ENCODE measurements at places on chromosomes 11 and 22.

DNA sequence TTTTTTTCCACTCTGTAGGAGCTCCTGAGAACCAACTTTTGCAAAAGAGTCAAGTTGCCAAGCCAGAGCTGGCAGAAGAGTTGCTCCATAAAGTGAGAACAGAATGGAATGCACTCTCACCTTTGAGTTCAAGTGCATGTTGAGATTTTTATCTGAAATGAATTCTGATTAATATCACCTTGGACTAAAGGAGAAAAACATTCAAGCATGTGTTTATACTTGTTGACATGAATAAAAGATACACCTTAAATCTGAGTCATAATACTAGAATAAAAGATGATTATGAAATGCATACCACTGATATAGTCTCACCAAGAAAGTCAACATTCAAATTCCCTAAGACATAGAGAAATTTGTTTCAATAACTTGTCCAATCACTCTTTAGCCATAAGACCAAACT is 37.8 kb downstream of the ARL14EP start:
- no peak for DNase-seq

- DNase-seq, result no peak
These were observed 36.1 kb upstream of the AMOTL1 start for GRCh38 chr11:94731880-94732601.

DNA sequence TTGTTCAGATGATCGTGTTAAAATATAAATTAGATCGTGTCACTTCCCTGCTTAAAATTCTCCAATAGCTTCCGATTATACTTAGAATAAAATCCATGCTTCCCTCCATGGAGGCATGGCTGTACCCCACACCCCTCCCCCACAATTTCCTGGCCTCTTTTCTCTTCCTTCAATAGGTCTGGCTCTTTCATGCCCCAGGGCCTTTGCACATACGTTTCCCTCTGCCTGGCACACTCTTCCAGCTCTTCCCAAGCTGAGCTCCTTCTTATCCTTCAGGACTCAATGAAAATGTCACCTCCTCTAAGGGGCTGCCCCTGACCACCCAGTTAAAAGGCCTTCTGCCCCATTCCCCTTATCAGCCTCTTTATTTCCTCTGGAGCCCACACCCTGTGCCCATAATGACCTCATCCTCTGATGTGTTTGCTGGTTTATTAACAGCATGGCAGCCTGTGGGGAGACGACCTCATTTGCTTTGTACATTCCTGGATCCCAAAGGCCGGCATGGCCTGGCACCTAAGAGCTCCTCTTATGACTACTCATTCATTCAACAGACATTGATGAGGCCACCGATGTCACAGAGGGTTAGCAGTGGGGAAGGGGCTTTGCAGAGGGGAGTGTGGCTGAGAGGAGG is 9.0 kb upstream of the FLRT1 start:
- no peak for DNase-seq

DNA sequence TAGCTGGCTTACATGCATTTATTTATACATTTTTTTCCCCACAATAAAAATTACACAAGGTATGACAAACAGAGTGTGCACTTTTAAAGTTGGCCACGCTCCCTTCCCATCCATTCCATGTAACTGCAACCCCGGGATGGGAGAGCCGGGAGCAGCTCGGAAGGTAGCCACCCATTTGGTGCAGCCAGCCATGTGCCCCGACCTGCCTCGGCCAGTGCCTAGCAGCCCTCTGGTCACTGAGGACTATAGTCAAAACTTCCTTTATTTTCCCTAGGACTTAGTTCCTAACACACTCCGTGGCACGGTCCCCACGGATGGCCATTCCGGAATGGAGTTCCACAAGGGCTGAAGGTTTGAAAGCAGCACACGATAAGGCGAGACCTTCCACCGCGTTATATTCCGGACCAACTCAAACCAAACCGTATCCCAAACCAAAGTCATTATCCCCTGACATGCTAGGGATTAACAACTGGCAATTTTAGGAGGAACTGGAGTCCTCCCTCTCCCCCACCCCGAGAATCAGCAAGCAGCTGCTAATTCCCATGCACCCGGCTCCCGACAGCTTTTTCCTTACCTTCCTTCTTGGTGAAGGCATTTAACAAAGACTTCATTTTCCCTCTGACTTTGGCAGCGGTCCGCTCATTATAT is 426.4 kb downstream of the SHANK2 start:
- DNase-seq, result no peak

DNA sequence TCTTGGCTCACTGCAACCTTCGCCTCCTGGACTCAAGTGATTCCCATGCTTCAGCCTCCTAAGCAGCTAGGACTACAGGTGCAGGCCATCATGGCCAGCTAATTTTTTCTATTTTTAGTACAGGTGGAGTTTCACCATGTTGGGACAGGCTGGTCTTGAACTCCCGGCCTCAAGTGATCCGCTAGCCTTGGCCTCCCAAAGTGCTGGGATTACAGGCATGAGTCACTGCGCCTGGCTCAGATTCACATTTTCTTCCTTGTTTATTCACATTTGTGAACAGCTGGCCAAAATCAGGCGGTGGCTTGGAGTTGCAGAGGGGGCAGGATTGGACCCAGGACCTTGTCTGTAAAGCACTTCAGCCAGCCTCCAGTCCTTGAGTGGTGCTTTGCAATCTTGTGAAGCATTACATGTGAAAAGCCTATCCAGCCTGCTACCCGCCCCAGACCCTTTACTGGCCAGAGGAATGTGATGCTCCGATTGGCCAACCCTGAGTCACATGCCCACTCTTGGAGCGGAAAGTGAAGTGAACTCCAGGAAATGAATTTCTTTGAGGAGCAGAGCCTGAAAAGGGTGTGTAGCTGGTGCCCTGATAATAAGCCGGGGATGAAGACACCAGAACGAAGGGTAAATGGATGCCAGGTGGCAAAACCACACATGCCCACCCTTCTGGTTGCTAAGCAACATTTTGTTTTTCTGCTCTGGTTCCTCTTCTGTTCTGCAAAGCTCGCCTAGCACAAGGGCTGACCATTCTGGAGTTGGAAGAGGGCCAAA is 62.6 kb upstream of the PTPRJ start:
- no peak for DNase-seq

- no peak for DNase-seq
These were observed 8.7 kb downstream of the LIN7C start for GRCh38 chr11:27497911-27498310.
